ENCODE measurements at places on chromosomes 13 and 19. TPM values are rescaled to one million over a fixed set of nuclear protein-coding genes. Genes with fewer than 3 reads are reported as not detected.

HCST gene
- total RNA-seq, result 4.5 TPM

- no peak for DNase-seq
Measured at GRCh38 chr19:19103167-19103566, 35.1 kb downstream of the TMEM161A start.

DNA sequence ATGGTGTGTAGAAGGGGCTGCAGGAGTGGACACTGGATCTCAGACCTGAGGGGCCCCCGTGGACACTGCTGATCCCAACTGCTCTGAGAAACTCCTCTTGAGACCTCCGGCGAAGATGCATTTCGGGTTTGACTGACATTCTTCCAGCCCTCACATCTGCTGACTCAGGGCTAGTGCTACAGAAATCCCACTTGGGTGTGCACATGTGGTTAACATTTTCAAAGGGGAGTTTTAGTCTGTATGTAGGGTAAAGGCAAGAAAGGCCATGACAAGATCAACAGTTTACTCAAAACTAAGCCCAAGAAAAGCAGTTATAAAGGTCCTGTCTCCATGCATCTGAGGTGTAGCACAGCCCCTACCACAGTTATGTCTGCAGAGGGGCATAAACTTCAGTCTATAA is 31.2 kb downstream of the DLEU7 start:
- no peak for DNase-seq

DNA sequence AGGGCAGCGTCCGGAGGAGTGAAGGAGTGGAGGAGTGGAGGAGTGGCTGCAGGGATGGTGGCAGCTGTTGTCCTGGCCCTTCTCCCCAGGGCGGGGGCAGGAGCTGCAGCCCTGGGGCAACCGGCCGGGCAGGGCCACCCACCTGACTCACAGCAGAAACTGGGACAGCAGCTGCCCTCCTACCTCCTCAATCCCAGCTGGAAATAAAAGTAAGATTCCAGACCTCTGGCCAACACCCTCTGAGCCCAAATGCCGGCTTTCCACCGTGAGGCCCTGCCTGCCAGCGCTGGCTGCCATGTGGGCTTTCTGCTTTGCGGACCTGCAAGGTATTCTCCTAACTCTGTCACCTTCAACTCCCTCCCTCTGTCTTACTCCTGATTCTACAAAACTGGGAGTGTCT is 3.3 kb upstream of the CLPP start:
- DNase-seq, result no peak

GRCh38 chr13:113225515-113225914 is 16.1 kb downstream of the CUL4A start:
- no peak for DNase-seq

Measured in A673 (cell line).